ENCODE measurements at places on chromosomes 6 and 20. TPM values are rescaled to one million over a fixed set of nuclear protein-coding genes. Genes with fewer than 3 reads are reported as not detected.

DDR1 gene
- total RNA-seq, result 2.6 TPM

GRCh38 chr6:145206247-145206907 is 528.9 kb downstream of the EPM2A start:
- no peak for DNase-seq
- H3K27me3 ChIP-seq, result no peaks in the 10 kb centered on the region
- no peaks in the 10 kb centered on the region for H3K4me1 ChIP-seq
- H3K4me3 ChIP-seq, result no peak overlapping the region

GRCh38 chr20:50735813-50736212 is 4.4 kb downstream of the PARD6B start:
- peaks cover 8% of the 10 kb centered on the region for H3K4me1 ChIP-seq
- H3K27me3 ChIP-seq, result no peaks in the 10 kb centered on the region
- H3K36me3 ChIP-seq, result peaks cover 4% of the 10 kb centered on the region
- no peak overlapping the region for H3K4me3 ChIP-seq
- no peak for DNase-seq

GRCh38 chr6:155495011-155495768 is 39.6 kb upstream of the NOX3 start:
- no peaks in the 10 kb centered on the region for H3K27me3 ChIP-seq
- H3K4me1 ChIP-seq, result no peaks in the 10 kb centered on the region
- no peak overlapping the region for H3K4me3 ChIP-seq
- no peaks in the 10 kb centered on the region for H3K36me3 ChIP-seq
- DNase-seq, result peak; percentile 2

DNA sequence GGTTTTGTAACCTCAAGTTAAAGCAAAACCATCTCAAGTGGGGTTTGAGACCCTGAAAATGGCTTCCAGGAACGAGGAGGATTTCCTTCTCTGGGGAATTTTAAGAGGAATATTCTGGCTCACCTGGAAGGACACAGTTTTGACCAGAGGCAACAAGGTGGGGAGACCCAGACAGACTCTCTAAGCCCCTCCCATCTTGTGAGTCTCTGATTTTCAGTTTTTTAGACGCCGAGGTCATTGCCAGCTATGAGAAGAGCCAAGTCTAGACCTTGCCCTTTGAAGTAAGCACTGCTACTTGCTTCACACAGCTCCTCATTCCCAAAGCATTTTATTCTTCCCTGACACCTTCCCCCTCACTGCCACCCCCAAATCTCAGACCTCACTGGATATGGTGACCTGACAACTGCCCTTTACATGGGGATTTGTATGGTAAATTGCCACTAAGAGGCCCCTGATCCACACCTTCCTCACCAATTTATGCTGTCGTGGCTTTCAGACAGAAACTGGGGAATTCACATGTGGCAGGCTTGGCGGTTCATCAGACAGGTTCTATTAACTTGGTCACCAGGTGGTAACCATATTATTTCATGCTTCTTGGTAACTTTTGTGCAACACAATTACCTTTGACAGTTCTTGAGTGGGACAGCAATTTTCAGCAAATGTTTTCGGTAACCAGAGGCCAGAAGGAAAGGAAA is 116.2 kb downstream of the ISM1 start:
- no peak overlapping the region for H3K4me3 ChIP-seq
- no peaks in the 10 kb centered on the region for H3K36me3 ChIP-seq
- no peak overlapping the region for H3K27ac ChIP-seq
- no peaks in the 10 kb centered on the region for H3K4me1 ChIP-seq
- DNase-seq, result no peak
- no peaks in the 10 kb centered on the region for H3K27me3 ChIP-seq

CLVS2 gene
- total RNA-seq, result not detected

PEX6 gene
- 8.2 TPM for total RNA-seq

DNA sequence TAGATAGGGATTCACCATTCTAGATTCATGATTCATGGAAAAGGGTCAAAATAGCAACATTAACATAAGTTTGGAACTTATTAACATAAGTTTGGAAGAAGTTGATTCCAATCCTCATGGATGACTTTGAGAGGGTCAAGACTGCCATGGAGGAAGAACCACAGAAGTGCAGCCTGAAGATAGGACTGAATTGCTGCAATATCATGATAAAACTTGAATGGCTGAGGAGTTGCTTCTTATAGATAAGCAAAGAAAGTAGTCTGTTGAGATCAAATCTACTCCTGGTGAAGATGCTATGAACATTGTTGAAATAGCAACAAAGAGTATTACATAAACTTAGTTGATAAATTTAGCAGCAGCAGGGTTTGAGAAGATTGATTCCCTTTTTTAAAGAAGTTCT is 62.2 kb downstream of the GMDS start:
- no peak for DNase-seq
- no peaks in the 10 kb centered on the region for H3K4me1 ChIP-seq
- no peaks in the 10 kb centered on the region for H3K36me3 ChIP-seq

GRCh38 chr6:79453558-79454042 is 83.6 kb downstream of the LCA5 start:
- H3K4me3 ChIP-seq, result no peak overlapping the region
- H3K27me3 ChIP-seq, result no peaks in the 10 kb centered on the region
- no peak for DNase-seq
- H3K4me1 ChIP-seq, result no peaks in the 10 kb centered on the region

ADTRP gene
- total RNA-seq, result 1.1 TPM

KIF3B gene
- 14.3 TPM for total RNA-seq

ERVFRD-1 gene
- total RNA-seq, result not detected

GRCh38 chr20:43186312-43186711 is 3.4 kb downstream of the PTPRT start:
- H3K36me3 ChIP-seq, result no peaks in the 10 kb centered on the region
- no peak for DNase-seq
- no peak overlapping the region for H3K27ac ChIP-seq
- H3K4me1 ChIP-seq, result peaks cover 4% of the 10 kb centered on the region

OPRM1 gene
- total RNA-seq, result not detected

CD109 gene
- total RNA-seq, result 0.24 TPM

DNA sequence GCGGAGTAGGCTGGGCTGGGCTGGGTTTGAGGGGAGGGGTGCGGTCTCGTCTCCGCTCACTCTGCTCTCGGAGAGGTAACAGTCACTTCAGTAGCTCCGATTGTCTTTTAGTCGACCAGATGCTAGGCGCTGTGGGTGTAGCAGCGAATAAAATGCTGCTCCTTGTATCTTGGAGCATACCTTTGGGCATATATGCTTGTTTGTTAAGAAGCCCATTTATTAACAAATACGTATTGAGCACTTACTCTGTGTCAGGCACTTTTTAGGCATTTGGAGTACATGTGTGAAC is 545 bp downstream of the ACTR5 start:
- peaks cover 19% of the 10 kb centered on the region for H3K4me1 ChIP-seq
- DNase-seq, result peak; percentile 63
- no peaks in the 10 kb centered on the region for H3K27me3 ChIP-seq

CCDC170 gene
- 0.25 TPM for total RNA-seq

DNA sequence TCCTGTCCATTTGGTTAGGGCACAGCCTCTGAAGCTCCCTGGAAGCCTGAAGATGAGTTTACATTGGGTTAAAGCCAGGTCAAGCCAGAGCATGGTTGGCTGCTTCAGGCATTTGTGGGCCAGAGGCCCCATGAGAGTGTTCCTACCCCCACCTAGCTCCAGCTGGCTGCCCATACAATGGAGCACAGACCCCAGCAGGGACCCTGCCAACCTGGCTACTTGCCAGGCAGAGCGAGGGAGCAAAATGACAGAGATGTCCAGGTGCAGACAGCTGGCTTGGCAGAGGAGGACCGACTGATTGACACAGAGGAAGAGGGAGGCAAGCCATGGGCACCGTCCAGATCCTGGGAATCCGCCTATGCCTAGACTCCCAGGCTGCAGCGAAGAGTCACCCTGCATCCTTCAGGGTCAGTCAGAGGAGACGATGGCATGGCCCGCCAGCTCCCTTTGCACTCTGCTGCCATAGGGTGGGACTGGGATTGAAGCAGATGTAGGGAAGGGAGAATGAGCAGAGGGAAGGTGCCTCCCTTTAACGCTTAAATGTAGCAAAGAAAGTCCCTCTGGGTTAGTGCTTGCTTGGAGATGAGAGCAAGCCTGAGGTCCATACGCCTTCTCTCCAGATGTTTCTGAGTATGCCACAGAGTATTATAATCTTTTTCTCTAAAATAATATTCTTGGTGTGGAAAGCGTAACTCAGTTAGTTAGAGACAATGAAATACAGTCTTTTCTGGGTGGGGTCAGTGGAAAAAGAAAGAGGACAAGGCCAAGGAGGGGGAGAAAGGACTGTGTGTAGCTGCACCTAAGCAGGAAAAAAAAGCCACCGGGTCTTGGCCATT is 77.6 kb upstream of the FYN start:
- H3K27ac ChIP-seq, result no peak overlapping the region
- no peaks in the 10 kb centered on the region for H3K36me3 ChIP-seq
- H3K4me3 ChIP-seq, result no peak overlapping the region
- no peaks in the 10 kb centered on the region for H3K27me3 ChIP-seq

- peaks cover under 1% of the 10 kb centered on the region for H3K27me3 ChIP-seq
- peaks cover 8% of the 10 kb centered on the region for H3K4me1 ChIP-seq
- DNase-seq, result no peak
- H3K4me3 ChIP-seq, result no peak overlapping the region
- no peaks in the 10 kb centered on the region for H3K36me3 ChIP-seq
Observed at GRCh38 chr20:45817376-45818194, 5.1 kb downstream of the UBE2C start.

DNA sequence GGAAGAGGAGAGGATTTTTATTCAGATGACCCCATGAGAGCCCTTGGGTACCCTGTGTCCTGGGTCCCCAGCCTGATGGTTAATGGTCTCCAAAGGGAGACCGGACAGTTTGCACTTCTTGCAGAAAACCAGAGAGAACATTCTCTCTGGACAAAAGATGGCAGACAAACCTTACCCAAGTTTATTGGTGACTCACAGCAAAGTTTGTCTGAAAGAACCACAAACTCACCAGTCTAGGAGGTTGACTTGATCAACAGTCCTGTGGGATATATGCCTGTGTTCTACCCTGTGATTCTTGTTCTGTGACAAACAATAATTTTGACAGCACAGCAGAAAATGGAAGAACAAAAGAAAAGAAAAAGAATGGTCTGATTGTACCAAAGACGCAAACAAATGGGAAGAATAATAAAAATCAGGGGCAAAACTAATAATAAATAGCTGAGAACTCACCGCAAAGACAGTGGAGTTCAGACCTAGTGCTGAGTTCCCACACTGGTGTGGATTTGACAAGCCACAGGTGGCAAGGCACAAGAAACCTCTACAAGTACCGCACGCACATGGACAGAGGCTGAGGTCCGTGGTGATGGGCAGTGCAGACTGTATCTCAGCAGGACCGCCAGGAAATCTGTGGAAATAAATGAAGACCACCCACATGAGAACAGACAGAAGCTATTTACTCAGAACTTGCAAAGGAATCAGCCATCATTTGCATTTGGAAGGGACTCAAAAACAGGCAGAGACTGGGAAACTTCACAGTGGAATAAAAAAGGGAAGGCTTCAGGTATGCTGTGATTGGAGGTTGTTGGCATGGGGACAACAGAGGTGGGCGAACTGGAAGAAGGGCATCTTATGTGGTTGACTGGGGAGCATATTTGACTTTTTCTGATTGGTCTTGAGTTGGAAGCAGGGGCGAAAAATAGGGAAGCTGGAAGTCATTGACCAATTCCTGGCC is 246.3 kb upstream of the RNF24 start:
- H3K4me3 ChIP-seq, result no peak overlapping the region
- no peak for DNase-seq
- H3K27ac ChIP-seq, result no peak overlapping the region
- no peaks in the 10 kb centered on the region for H3K36me3 ChIP-seq
- no peaks in the 10 kb centered on the region for H3K4me1 ChIP-seq
- no peaks in the 10 kb centered on the region for H3K27me3 ChIP-seq

- no peaks in the 10 kb centered on the region for H3K27me3 ChIP-seq
- peaks cover 4% of the 10 kb centered on the region for H3K4me1 ChIP-seq
- peaks cover 31% of the 10 kb centered on the region for H3K36me3 ChIP-seq
- DNase-seq, result no peak
- H3K27ac ChIP-seq, result no peak overlapping the region
Observed at GRCh38 chr6:7235712-7236305, 77.2 kb downstream of the SSR1 start.

DNA sequence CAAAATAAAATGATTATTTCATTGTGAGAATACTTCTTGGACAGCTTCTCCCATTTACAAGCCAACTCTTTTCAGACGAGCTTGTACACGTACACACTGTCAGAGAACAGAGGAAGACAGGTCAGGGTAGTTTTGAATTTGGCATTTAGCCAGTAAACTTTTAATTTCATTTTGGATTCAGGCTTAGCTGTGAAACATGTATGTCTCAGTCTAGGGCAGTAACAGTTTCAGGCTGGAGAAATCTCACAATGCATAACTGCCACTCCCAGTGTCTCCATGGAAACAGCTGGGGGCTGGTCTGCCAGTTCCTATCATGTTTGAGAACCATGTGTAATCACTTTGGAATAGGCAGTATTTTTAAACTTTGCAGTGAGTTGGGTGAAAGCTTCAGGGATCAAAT is 22.0 kb upstream of the QKI start:
- no peaks in the 10 kb centered on the region for H3K36me3 ChIP-seq
- H3K4me1 ChIP-seq, result no peaks in the 10 kb centered on the region
- H3K27ac ChIP-seq, result no peak overlapping the region
- no peak overlapping the region for H3K4me3 ChIP-seq

RBM12 gene
- total RNA-seq, result 112 TPM

- H3K36me3 ChIP-seq, result no peaks in the 10 kb centered on the region
- no peak for DNase-seq
- H3K27ac ChIP-seq, result no peak overlapping the region
Observed at GRCh38 chr6:134031696-134032255, 20.6 kb downstream of the SLC2A12 start.

SLC4A11 gene
- 0.31 TPM for total RNA-seq

TENT5A gene
- total RNA-seq, result 22.9 TPM

- no peak for DNase-seq
- H3K4me1 ChIP-seq, result peaks cover 8% of the 10 kb centered on the region
- no peak overlapping the region for H3K4me3 ChIP-seq
- H3K36me3 ChIP-seq, result peaks cover 23% of the 10 kb centered on the region
- H3K27me3 ChIP-seq, result no peaks in the 10 kb centered on the region
Observed at GRCh38 chr20:4886771-4887527, 114.4 kb downstream of the SLC23A2 start.

GRCh38 chr20:58308290-58308679 is 1.2 kb upstream of the RAB22A start:
- peak overlapping the region; percentile 87 for H3K27ac ChIP-seq
- no peak overlapping the region for H3K4me3 ChIP-seq
- no peaks in the 10 kb centered on the region for H3K27me3 ChIP-seq
- no peak for DNase-seq
- H3K4me1 ChIP-seq, result peaks cover 41% of the 10 kb centered on the region

RPS10 gene
- 916 TPM for total RNA-seq

GRCh38 chr6:80348263-80348662 is 241.8 kb downstream of the BCKDHB start:
- DNase-seq, result no peak
- no peaks in the 10 kb centered on the region for H3K27me3 ChIP-seq
- H3K27ac ChIP-seq, result no peak overlapping the region
- H3K4me3 ChIP-seq, result no peak overlapping the region
- H3K36me3 ChIP-seq, result no peaks in the 10 kb centered on the region

DNA sequence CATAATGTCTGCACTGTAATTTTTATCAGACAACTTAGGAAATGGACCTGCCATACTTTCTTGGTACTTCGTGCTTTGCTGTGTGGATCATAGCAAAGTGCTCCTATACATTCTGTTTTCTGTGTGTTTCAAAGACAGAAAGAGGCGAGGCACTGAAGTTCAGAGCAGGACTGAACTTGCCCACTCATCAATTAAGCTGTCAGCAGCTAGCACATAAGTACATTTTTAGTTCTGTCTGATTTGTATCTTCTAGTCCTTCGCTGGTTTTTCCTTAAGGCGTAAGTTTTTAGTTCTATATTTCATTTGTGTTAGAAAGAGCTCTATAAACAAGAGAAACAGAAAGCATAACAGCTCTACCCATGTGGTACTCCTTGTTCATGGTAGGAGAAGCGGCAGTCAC is 42.1 kb downstream of the MAP3K4 start:
- H3K4me1 ChIP-seq, result no peaks in the 10 kb centered on the region
- no peak overlapping the region for H3K4me3 ChIP-seq
- no peaks in the 10 kb centered on the region for H3K27me3 ChIP-seq
- DNase-seq, result no peak
- peaks cover 24% of the 10 kb centered on the region for H3K36me3 ChIP-seq

Data from natural killer cell (primary cell).